ENCODE measurements at places on chromosomes 2 and 18. TPM values are rescaled to one million over a fixed set of nuclear protein-coding genes. Genes with fewer than 3 reads are reported as not detected.

BCL11A gene
- 92.7 TPM for total RNA-seq

HOXD13 gene
- total RNA-seq, result not detected

DNA sequence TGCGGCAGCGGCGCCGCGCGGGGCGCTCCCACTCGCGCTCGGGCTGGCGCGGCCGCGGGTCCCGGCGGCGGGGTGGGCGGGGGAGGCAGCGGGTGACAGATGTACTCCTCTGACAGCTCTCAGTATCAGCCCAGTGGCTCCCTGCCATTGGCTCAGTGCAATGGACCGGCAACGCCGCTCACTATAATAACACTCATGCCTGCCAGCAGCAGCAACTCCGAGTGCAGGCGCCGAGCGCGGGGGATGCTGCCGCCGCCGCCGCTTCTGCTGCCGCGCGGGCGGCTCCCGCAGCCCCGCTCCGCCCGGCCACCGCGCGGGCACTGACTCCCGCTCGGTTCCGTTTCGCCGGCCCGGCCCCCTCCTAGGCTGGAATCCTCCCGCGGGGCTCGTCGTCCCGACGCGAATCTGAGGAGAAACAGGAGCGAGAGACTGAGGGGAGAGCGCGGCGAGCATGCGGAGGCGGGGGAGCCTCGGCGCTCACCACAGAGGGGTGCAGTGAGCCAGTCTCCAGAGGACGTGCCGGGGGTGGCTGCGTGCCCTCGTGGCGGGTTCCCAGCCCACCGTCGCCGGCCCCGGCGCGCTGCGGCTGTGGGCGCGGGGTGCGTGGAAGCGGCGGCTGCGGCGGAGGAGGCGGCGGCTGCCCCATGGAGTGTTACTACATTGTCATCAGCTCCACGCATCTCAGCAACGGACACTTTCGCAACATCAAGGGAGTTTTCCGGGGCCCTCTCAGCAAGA is at the start of gene ZNF804A:
ZNF804A (plus strand) TSS at position 214 of the 738 bp plus-strand sequence; CDS start at position 645, 431 bp downstream.
- peak; percentile 49 for DNase-seq
- H3K27ac ChIP-seq, result no peak within 1 kb of the TSS
- peaks cover 11% of the 10 kb centered on the region for H3K27me3 ChIP-seq
- no peaks in the 10 kb centered on the region for H3K4me1 ChIP-seq
- H3K36me3 ChIP-seq, result no peaks in the 10 kb centered on the region

DNA sequence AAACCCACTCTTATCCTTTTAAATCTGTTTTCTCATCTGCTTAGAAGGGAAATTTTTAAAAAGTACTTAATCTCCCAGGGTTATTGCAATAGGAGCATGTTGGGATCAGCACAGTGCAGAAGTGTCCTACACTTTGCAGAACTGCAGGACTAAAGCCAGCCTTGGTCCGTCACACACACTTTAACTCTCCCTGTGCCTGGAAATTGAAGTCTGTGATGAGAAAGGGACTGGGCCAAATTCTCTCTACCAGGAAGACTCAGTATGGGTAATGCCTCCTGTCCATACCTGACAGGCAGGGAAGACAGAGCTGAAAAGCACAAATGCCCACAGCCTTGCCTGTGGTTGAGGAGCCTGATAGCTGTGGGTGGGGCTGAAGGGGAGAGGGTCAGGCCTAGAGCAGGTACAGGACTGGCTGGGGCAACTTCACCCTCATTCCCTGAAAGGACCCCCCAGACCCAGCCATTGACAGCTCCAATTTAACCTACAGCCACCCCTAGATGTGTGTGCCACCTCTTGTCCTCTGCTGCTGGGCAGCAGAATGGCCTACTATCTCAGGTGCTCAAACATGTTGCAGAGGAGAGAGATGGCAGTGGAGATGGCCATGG is 377.2 kb upstream of the KLHL29 start:
- DNase-seq, result no peak
- H3K27me3 ChIP-seq, result no peaks in the 10 kb centered on the region
- no peaks in the 10 kb centered on the region for H3K4me1 ChIP-seq
- H3K36me3 ChIP-seq, result no peaks in the 10 kb centered on the region
- no peak overlapping the region for H3K4me3 ChIP-seq

DNA sequence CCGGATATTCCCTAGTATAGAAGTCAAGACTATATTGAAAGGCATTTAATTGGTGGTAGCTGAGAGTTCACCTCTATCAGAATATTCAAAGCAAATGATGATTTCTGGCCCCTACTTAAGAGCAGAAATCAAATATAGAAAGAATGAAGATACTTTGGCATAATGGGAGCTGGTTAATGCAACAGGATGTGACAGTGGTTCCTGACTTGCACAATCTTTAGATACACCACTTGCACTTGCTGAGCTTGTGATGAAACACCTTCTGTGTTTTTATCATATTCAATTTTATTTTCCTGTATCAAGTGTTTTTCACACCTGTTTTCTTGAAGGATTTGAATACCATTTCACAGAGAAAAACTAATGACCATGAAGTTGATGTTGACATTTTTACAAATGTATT is 124.1 kb upstream of the CDH19 start:
- no peak for DNase-seq
- no peaks in the 10 kb centered on the region for H3K4me1 ChIP-seq
- H3K4me3 ChIP-seq, result no peak overlapping the region
- no peak overlapping the region for H3K27ac ChIP-seq

Measured in H9 (cell line).